Adipocyte (in vitro differentiated cells): ENCODE measurements at places on chromosomes 12 and 14.
A peak's percentile ranks its signal among the peaks of the same experiment; 100 is the strongest.

DNA sequence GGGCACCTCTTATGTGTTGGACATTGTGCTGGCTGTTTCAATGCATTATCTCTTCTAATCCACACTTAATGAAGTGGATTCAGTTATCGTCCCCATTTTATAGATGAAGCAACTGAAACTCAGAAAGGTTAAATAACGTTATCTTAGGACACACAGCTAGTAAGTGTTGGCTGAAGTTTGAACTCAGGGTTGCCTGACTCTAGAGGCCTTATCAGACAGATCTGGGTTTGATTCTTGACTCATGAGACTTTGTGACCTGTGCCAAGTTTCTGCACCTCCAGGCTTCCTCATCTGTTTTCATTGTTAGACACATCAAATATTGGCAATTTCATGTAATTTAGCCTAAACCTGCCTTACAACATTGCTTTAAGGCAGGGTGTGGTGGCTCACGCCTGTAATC, 18.2 kb upstream of the IRF2BPL start:
- no peak for DNase-seq

DNA sequence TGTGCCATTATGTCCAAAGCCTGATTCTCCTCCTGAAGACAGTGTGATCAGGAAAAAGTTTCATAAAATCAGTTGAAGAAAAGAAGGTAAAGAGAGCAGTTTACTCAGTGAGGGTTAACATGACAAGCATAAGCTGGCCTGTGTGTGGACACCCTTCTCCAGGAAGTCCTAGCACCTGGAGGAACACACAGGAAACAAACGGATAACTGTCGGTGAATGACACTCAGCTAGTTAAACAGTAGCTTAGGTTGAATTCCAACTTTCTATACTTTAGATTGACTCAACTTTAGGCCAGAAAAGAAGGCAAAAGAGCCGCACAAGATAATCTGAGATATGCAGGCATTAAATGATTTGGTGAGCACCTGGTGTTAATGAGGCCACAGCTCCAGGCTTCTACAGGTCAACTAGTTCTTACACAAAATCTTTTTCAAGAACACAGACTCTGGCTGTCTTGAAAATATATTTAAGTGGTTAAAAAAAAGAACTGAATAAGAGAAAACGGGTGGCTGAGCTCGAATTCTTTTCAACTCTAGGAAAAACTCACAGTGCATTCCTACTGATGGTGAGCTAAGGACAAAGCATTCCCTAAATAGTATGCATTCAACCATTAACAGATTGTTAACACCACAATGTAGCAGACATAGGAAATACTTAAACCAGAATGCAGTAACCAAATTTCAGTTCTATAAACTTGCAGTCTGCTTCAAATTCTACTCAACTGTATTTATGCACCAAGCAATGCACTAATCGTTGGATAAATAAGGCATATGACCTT, 56.9 kb upstream of the TSPAN8 start:
- DNase-seq, result peak; percentile 28

- DNase-seq, result no peak
Measured at GRCh38 chr14:69637503-69638031, 26.2 kb downstream of the SUSD6 start.

GRCh38 chr12:43038991-43039390, 449.4 kb upstream of the PRICKLE1 start:
- DNase-seq, result peak; percentile 9

DNA sequence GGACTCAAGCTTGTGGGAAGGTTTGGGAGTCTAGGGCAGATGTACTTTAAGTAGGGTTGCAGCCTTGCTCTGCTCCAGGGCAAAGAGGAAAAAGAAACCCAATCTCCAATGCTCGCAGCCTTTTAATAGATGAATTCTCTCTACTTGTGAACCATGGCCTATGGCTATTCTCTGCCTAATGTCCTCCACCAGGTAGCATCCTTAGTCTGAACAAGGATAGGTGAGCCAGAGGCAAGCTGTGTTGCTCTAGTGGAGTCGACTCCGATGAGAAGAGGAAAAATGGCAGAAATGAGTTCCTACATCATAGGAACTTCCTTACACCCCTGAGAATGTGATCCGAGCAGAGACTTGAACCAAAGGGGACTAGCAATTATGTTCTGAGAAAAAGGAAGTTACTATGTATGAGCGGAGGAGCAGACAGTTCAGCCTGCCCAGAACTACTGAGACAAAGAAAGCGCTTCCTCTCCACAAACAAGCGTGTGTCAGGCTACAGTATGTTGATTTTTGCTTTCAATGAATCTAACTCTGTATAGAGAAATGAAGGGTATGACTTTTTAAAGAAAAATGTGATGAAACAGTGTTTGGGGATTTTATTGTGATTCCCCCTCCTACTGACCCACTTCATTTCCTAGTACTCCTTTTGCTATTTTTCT, 153.6 kb upstream of the ARID2 start:
- no peak for DNase-seq

GRCh38 chr12:86613311-86613710, 357.1 kb upstream of the MGAT4C start:
- peak; percentile 87 for DNase-seq

- DNase-seq, result no peak
Measured at GRCh38 chr12:69392179-69392928, 32.8 kb downstream of the YEATS4 start.

GRCh38 chr12:122226366-122227125, 694 bp upstream of the DIABLO start:
- no peak for DNase-seq

GRCh38 chr12:57241402-57242310, 9.3 kb downstream of the STAC3 start:
- peak; percentile 42 for DNase-seq

GRCh38 chr14:73381380-73382013, 76.8 kb downstream of the NUMB start:
- no peak for DNase-seq

GRCh38 chr12:119781804-119782203, 95.3 kb downstream of the CIT start:
- DNase-seq, result no peak

GRCh38 chr12:66555113-66555512, 123.8 kb downstream of the GRIP1 start:
- DNase-seq, result no peak

GRCh38 chr12:31234955-31235867, 90.7 kb downstream of the SINHCAF start:
- peak; percentile 67 for DNase-seq

GRCh38 chr14:78469947-78470346, 299.8 kb downstream of the NRXN3 start:
- DNase-seq, result no peak

DNA sequence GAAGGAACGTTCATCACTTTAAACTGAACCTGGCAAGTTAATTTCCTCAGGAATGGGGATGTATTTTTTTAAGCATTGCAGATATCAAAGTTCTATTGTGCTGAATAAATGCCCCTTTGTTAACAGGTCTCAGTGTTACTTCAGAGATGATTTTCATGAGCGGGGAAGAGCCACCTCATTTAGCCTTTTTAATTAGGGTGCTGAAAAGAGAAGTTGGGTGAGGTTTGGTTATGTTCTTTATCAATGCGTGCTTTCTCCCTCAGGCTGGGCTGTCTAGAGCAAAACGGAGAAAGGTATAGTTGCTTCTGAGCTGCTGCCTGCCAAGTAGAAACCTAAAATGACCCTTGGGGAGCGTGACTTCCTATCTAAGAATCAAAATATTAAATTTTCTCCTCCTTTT, 8.0 kb upstream of the HIP1R start:
- no peak for DNase-seq

GRCh38 chr14:50010752-50011151, 105.6 kb downstream of the VCPKMT start:
- DNase-seq, result peak; percentile 43

DNA sequence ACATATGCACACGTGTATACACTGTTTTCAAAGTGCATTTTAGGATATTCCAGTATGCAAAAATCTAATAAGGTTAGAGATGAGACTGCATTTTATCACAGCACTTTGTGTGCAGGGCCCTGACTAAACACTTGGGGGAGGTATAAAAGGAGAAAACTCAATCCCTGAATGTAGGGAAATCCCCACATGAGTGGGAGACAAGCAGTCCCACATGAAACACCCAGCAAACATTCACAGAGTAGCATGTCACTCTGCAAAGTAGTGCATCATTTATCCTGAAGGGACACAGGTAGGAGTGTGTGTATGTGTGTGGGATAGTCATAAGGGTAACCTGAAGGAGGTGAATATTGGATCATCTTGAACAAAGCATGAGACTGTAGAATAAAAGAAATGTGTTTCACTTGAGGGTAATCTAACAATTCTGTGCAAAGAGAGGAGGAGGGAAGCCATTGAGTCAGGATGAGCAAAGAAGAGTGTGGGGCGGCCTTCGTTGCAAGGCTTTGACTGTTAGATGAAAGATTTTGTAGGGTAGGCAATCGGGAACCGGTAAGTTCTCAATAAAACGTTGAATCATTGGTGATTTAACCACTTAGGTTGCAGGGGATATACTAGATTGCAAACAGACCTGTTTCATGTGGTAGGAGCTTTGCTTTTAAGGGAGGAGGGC, 2.9 kb downstream of the PRPF40B start:
- DNase-seq, result no peak

GRCh38 chr12:16399101-16399500, 51.7 kb downstream of the MGST1 start:
- no peak for DNase-seq
